ENCODE measurements at places on chromosomes 3 and 15.

DNA sequence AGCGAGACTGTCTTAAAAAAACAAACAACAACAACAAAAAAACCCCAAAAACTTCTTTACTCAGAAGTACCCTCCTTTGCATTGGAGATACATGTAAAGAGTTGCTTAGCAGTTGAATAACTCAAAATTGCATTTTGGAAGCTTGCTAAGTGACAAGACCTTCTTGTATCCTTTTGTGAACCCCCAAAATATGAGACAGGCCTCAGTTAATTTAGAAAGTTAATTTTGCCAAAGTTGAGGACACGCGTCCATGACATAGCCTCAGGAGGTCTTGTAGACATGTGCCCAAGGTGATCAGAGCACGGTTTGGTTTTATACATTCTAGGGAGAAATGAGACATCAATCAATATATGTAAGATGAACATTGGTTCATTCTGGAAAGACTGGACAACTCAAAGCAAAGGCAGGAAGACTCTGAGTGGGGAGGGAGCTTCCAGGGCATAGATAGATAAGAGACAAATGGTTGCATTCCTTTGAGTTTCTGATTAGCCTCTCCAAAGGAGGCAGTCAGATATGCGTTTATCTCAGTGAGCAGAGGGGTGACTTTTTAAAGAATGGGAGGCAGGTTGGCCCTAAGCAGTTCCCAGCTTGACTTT is 1.7 kb upstream of the ARF4 start:
- no peak for DNase-seq

GRCh38 chr3:4834403-4834866 is 144.8 kb upstream of the BHLHE40 start:
- no peak for DNase-seq

DNA sequence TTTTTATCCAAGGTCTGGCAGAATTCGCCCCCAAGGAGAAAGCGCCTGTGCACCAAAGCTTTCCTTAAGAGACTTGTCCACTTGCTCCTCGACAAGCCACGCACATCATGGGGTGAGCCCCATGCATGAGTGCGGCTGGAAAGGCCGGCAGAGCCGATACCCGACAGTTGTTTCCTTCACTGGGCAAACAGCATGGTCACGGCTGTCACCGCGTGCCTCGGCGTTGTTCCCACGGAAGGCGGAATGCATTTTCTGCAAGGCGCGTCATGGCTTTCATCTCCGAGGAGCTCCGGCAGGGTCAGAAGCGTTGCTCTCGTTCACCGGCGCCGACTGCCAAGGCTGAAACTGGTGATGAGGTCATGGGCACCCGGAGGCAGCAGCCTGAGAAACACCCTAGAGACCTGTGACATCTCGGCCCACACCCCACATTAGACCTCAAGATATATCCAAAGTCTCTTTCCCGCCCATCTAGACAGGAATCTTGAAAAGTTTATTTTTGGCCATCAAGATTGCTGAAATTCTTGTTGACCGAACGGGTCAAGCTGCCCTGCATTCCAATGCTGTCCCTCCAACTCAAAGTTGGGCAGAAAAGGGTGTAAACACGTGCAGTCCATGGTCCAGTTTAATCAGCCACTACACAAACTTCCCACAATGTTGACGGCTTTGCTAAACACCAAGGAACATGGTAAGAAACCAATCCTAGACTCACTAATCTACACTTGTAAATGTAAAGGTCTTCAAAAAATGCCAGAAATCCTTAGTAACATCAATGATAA is 604 bp upstream of the TJP1 start:
- DNase-seq, result peak; percentile 54

DNA sequence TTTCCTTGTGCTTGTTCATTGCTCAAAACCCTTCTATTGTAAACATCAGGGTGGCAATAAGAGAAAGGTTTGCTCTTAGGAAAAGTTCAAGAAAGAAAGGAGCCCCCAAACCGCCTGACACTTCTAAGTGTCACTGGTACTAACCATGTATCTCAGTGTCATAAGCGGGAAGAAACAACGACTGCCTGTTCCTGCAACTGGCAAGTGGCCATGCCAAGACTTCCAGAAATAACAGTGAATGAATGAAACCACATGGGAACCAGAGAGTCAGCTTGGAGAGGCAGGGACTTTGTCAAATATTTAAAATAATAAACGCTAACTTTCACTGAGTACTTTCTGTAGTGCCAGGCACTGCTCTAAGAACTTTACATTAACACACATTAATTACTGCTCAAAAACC is 1.1 kb downstream of the PLSCR2 start:
- no peak for DNase-seq

DNA sequence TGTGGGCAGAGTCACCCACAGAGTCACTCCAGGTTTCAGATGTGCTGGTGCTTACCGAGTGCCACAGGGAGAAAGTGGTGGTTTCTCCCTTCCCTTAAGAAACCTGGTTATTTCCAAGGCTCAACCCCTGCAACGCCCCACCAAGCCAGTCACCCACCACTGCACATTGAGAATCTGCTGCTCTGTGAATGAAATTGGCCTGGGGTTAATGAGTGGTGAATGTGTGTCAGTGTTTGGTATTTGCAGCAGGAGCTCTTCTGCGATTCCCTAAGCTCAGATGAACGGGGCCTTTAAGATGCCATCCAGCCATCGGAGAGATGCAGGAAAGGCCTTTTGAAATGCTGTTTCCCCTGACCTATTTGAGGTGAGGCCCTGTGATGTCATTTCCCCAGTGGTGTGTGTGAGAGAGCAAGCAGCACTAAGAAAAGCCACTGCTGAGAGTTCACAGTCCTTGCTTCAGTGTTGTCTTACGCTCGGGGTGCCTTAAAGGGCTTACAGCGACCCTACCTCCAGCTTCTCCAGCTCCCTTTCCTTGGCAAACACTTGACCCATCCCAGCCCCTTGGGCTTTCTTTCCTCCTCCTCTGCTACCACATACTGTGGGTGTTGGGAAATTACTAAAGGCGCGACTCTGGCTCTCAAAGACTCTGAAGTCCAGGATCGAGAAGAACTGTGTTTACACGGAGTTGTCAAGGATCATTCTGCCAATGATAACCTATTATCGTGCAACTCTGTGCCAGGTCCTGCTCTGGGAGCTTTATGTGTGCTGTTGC is 68.9 kb downstream of the SMAD3 start:
- no peak for DNase-seq

DNA sequence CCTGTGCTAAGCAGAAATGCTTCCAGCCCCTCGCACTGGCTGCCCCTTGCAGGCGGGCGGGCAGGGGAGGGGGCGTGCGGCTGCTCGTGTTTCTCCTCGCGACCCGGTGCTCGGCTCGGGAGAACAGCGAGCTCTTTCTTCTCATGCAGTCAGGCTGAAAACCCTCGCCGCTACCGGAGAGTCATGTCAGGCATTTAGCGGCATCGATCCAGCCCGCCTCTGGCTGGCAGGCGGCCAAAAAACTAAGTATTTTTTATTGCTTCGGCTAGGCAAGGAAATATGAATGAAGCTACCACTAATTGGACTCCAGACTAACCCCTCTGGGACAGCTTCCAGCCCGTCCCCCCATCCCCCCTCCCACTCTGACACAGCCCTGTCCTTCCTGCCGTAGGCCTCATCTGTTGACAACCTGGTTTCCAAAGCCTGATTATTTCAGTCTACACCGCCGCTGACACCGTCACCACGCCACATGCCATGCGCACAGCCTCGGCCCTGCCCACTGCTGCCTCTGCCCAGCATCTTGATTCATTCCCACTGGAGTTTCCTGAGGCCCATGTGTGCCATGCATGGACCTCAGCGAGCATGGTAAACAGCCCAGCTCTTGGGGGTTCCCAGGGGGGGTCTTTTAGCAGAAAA is 35.3 kb downstream of the TLE3 start:
- peak; percentile 70 for DNase-seq

DNA sequence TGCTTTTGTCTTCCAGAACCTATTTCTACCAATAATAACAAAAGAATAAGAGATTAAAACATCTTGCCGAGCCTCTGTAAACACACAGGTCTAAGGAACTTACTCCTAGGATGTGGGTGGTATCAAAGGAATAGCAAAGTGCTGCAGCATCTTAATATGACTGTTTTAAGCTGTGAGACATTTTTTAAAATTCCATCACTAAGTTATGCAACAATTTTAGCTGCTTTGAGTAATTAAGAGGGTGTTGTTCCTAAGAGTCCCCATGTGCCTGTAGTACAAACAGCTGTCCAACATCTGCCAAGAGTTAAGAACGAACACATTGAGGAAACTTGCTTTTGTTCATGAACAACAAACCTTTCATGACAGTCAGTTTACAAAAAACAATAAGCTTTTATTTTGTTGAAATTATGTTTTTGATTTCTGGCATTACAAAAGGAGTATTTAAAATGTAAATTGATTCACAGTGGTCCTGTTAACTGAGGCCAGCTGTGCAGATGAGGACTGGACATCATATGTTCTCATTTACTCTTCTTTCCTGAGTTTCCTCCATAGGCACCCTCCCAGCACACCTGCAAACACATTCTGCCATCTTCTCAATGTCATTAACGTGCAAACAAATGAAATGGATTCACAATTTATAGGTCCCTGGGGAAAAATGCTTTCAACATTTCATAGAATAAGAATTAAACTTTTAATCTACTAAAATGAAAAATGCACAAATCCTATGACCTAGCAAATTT is 337.3 kb upstream of the ARHGEF26 start:
- no peak for DNase-seq

GRCh38 chr3:27486336-27486735 is 2.2 kb upstream of the SLC4A7 start:
- no peak for DNase-seq

DNA sequence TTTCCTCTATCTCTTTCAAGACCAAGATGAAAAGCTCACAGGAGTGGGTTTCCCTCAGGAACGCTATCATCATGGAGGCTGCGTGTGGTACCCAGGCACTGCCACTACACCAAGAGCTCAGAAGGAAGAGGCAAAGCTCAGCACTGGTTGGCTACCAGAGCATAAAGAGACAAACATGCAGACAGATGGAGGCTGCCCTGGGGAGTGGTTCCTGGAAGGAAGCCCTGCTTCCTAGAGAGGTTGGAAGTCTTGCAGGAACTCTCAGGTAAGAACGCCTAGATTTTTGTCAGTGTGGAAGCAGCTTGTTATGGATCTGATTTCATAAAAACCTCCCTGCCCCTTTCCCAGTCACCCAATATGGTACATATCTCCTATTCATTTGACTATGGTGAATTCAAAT is 49.9 kb upstream of the ADCY5 start:
- no peak for DNase-seq

DNA sequence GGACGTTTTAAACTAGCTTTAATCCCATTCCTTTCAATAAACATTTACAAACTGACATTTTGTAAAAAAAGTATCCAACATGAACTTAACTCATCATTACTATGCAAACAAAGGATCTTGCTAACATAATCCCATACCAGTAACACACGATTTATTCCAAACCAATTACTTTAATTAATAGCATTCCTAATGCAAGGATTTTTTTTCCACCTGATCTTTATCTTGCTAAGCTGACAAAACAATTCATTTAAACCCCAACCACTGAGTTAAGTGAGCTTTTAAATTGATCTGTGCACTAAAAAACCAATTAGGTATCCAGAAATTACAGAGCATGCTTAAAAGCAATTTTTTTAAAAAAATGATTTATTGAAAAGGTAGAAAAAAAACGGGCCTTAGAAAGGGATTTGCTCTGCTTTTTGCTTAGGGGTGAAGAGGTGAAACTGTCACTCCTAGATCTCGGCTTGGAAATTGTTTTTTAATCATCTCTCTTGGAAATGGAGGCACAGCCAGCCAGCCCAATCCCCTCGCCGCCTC is 1.2 kb downstream of the SH3BP5 start:
- DNase-seq, result no peak

- no peak for DNase-seq
These were observed 244.4 kb upstream of the COL8A1 start for GRCh38 chr3:99393961-99394360.

DNA sequence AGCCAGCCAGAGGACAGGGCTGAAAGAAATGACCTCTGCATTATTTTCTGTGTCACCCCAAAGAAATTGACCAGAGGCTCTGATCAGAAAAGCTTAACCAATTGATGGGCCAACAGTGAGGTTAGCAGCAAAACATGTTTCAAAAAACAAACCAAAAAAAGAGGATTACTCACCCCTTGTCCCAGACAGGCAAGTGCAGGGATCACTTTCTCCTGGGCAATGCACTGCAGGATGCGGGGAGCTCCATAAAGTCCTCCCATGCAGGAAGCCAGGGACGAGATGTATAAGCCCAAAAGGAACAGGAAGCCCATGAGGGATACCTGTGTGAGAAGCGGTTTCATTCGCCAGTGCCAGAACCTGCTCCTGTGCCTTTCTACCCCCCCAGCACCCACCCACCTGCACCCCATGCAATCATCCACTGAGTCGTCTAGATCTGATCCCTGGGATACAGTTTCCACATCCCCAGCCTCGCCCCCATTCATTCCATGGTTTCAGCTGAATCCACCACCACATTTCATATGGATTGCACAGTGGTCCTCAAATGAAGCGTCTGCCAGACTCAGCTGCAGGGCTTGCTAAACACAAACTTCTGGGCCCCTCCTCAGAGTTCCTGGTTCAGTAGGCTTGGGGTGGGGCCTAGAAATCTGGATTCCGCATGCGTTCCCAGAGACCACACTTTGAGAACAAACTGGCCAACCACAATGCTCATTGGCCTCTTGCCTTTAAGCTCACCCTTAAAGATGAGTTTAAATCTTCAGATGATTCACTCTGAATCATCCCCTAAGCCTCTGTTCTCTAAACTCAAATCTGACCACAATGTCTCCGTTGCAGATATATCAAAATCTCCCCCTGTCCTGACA is 54.4 kb upstream of the HEG1 start:
- peak; percentile 90 for DNase-seq

- no peak for DNase-seq
These were observed 483.0 kb upstream of the AGTR1 start for GRCh38 chr3:148214705-148215104.

DNA sequence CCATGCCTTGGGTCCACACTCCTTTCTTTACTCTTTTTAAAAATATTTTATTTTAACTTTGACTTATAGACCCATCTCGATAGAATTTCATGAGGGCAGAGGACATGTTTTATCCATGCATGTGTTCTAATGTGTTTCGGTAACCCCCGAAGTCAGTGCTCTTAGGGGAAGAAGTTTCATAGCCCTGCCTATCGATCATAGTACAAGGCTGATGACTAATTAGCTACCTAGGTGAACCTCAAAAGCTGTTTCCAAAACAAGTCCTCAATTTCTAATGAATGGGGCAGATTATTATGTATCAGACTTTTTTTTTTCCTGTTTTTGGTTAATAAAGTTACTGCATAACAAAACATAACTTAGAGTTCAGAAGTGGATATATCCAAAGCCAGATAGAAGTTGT is 82.0 kb downstream of the MBNL1 start:
- DNase-seq, result no peak

DNA sequence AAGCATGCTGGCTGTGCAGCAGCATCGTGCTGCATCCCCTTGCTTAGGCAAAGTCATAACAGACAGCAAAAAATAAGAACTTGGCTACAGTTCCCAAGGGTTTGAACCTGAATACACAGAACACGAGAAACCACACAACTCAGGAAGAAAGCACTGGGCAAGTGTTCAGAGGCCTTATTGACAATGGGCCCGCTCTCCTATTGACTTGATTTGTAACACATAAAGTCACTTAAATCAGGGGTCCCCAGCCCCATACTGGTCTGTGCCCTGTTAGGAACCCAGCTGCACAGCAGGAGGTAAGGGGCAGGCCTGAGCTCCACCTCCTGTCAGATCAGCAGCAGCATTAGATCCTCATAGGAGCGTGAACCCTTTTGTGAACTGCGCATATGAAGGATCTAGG is 145.1 kb downstream of the LSAMP start:
- DNase-seq, result no peak

- no peak for DNase-seq
These were observed 72.3 kb downstream of the RPL22L1 start for GRCh38 chr3:170797685-170798084.

All from stromal cell of bone marrow (primary cell).